ENCODE measurements at places on chromosomes 5 and 9.
A peak's percentile ranks its signal among the peaks of the same experiment; 100 is the strongest.

GRCh38 chr5:133792655-133793054 is 175.8 kb downstream of the C5orf15 start:
- DNase-seq = no peak

DNA sequence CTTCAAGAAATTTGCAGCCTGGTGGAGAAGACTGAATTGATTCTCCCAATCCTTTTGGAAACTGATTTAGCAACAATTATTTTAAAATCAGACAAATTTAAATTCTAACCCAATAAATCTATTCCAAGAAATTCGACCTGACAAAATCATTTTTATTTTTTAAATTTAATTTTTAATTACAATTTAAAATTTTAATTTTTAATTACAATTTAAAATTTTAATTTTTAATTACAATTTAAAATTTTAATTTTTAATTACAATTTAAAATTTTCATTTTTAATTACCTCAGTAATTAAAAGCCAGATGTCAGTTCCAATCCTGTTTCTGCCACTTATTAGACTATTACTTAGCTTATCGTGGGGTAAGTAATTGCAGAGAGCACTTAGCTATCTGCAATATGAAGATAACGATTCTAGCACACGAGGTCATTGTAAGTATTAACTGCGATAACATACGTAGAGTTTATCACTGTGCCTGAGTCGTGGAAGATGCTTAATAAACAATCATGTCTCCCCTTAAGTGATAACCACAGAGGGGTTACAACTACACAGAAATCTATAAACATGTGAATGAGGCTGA is 346.4 kb upstream of the SLC24A2 start:
- DNase-seq = no peak

DNA sequence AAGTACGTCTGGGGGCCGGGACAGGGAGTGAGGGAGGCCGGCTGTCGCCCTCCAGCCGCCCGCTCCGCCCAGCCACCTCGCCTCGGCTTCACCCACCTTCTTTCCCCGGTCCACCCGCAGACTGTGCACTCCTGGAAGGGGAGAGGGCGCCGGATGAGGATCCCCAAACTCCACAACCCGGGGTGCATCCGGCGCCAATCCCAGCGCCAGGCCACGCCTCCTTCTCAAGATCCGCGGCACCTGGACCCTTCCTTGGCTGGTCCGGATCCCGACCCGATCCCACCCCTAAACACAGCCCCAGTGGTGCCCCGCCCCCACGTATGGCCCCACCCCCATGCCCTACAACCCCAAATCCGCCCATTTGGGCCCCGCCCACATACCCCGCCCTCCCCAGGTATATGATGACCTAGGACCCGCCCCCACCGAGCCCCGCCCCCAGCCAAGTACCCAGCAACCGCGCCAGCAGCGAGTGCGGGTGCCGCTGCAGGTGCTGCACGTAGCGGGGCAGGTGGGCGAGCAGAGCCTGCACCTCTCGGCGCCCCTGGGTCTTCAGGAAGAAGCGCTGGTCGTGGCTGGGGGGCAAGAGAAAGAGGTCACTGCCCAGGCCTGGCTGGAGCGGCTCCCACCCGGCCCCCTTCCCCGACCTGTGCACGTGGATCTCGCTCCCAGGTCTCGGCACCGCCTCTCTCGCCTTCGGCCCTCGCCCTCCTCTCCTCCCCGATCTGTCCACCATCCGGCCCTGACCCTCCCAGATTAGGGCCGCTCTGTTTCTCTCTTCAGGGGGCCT is 3.2 kb downstream of the PIP5KL1 start:
- DNase-seq = no peak

- peak; percentile 35 for DNase-seq
These were observed 12.7 kb downstream of the ANKS6 start for GRCh38 chr9:98783518-98784226.

- no peak for DNase-seq
These were observed 16.0 kb downstream of the ANXA6 start for GRCh38 chr5:151141535-151141934.

DNA sequence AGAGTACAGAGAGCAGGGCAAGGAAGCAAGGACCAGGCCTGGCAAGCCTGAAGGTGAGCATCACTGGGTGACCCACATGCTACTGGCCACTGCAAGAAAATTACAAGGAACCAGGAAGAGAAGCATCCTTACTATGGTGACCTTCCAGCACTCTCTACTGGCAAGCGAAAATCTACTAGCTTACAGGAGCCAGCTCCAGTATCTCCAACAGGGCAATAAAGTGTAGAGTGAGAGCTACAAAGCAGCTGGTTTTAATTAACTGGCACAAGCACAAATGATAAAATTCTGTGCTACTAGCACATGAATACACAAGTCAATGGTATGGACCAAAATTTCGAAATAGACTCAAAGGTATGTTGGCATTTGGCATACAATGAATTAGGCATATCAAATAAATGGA is 113.3 kb upstream of the CAST start:
- DNase-seq = no peak

DNA sequence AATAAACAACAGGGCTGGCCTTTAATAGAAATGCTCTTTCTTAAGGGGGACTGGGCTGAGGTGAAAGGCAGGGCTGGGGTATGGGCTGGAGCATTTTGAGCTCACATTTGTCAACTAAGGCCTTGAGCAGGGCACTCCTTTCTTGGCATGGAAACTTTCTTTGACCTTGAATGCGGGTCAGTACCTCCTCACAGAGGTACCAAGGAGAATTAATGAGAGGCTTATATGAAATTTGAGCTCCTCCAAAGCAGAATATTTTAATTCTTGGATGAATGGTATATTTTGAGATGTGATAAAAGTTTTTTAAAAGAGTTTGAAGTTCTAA is 3.1 kb downstream of the CYSTM1 start:
- DNase-seq = no peak
